IPS-NIHi11 (cell line): ENCODE measurements at places on chromosomes 11 and 22.

- DNase-seq: no peak
Observed at GRCh38 chr11:57072640-57073039, 83.9 kb downstream of the OR5AK2 start.

- DNase-seq: no peak
Observed at GRCh38 chr22:20408891-20409290, 14.9 kb downstream of the ZNF74 start.

DNA sequence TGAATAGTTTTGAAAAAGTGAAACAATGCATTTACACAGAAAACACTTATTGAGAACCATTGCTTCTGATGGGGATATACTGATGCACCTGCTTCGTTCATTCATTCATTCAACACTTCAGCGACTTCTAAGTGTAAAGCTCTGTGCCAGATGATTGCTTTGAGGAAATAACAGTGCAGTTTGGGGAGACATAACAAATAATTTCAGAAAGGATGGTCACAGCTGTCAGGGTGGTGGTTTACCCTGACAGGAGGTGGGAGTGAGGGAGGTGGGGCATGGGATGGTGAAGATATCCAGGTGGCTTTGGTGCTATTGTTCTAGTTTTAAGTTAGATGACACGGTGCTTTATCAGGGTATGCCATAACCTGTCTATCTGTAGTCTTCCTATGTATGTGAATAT lies 344.1 kb downstream of the LARGE1 start:
- DNase-seq: no peak

DNA sequence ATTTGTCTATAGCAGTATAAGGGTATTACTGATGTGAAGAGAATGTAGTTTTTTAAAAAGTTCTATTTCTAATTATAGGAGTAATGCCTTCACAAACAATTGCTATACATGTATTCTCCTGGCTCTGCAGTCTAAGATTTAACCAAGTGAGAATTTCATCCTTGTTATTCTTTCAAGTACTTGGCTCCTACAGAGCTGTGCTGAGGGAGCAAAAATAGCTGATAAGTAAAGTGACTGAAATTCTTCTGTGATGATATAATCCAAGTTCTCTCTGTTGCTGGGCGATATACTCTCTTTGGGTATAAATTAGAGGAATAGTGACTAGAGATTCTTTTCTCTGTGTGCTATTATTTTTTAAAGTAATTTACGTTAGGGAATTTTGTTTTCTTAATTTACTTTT lies 68.0 kb downstream of the PGR start:
- no peak for DNase-seq

GRCh38 chr22:30033901-30034300 lies 46.4 kb upstream of the HORMAD2 start:
- DNase-seq: no peak

GRCh38 chr11:119774172-119774763 lies 45.3 kb upstream of the NECTIN1 start:
- peak; percentile 74 for DNase-seq

- DNase-seq: no peak
Observed at GRCh38 chr11:73969991-73970800, 12.4 kb downstream of the UCP2 start.

DNA sequence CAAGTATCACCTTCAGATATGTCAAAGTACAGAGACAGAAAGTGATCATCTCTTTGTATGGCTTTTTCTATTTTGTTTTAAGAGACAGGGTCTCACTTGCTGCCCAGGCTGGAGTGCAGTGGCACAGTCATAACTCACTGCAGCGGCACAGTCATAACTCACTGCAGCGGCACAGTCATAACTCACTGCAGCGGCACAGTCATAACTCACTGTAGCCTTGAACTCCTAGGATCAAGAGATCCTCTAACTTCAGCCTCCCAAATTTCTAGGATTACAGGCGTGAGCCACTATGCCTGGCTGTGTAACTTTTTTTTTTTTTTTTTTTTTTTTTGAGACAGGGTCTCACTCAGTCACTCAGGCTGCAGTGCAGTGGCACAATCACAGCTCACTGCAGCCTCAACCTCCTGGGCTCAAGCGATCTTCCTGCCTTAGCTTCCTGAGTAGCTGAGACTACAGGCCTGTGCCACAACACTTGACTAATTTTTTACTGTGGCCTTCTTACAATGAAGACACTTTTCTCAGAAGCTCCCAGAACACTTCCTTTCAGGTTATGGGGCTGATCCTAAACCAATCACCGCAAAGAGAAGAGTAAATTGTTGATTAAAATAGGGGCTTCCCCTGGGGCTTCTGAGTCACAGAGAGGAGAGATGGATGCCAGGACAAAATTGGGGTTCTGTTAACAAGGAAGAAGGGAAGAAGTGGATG lies 9.0 kb upstream of the HIKESHI start:
- no peak for DNase-seq

DNA sequence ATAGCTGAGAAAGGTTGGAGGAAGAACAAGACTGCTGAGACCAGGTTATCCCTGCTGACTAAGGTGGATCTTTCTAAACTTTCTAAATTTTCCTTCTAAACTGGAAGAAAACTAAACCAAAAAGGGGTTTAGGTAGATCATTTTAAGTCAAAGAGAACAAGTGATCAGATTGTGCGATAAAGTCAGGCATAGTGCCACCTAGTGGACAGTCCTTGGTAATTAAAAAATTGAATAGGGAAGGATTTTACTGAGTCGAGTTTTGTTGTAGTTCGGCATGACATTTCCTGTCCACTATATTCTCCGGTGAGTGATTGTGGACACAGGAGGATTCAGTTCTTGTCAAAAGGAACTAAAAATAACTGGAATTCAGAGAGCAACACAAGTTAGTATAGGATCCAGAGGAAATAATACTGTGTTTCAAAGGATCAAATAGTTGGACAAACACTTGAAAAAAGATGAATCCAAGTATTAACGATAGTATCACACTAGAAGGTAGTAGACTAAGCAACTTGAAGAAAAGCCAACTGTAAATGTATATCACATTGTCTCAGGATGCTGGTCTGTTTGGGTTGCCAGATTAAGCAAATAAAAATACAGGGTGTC lies 1236.4 kb downstream of the FAM181B start:
- DNase-seq: peak; percentile 42

DNA sequence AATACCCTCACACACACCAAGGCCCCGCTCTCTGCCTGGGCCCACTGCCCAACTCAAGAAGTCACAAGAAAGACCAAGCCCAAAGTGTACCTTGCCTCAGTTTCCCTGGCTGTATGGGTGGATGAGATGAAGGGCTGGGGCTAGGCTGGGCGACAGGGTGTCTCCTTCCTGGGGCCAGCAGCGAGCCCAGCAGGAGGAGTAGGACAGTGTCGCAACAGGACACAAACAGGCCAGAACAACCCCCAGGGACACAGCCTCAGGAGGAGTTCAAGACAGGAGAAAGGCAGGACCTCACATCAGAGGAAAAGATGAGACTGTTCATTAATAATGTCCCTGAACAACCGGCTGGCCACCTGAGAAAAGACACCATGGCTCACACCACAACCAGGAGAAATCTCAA lies 13.3 kb downstream of the CSNK1E start:
- no peak for DNase-seq
